Dermis blood vessel endothelial cell (primary cell): ENCODE measurements at places on chromosomes 5 and 9.

- no peak for DNase-seq
These were observed 97.1 kb downstream of the NRG2 start for GRCh38 chr5:139946006-139946405.

- no peak for DNase-seq
These were observed 20.2 kb downstream of the TEK start for GRCh38 chr9:27129221-27129620.

DNA sequence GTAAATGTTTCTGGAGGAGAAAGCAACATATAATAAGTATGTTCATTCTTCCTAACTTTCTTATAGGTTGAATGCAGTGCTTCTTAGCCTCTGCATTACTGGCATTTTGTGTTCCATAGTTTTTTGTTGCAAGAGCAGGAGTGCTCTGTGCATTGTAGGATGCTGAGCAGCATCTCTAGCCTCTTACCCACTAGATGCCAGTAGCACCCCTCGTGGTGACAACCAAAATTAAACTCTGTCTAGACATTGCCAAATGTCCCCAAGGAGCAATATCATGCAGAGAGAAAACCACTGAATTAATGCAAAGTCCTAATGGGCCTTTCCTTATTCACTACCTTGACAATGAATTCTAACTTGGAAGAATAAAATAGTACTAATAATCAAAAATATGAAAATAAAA, 147.0 kb downstream of the GLIS3 start:
- DNase-seq: no peak

- DNase-seq: no peak
These were observed 44.4 kb upstream of the APC start for GRCh38 chr5:112693301-112693700.

DNA sequence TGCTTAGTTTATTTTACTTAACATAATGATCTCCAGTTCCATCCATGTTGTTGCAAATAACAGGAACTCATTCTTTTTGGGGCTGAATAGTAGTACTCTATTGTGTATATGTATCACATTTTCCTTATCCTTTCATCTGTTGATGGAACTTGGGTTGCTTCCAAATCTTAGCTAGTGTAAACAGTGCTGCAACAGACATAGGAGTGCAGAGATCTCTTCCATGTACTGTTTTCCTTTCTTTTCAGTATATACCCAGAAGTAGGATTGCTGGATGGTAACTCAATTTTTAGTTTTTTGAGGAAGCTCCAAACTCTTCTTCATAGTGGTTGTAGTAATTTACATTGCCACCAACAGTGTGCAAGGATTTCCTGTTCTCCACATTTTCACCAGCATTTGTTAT, 138.8 kb upstream of the POC5 start:
- no peak for DNase-seq

GRCh38 chr5:169789417-169789940, 152.4 kb downstream of the DOCK2 start:
- no peak for DNase-seq

GRCh38 chr5:43371821-43372220, 40.4 kb downstream of the CCL28 start:
- DNase-seq: no peak

- no peak for DNase-seq
These were observed 161.9 kb downstream of the ZSWIM6 start for GRCh38 chr5:61493973-61494372.

- DNase-seq: peak; percentile 18
These were observed 19.8 kb downstream of the BARHL1 start for GRCh38 chr9:132602207-132602606.

GRCh38 chr9:69172895-69173294, 1.2 kb upstream of the TJP2 start:
- DNase-seq: peak; percentile 44

- no peak for DNase-seq
These were observed 233.3 kb downstream of the GAS1 start for GRCh38 chr9:86713970-86714369.

GRCh38 chr9:133090752-133091385, 29.1 kb downstream of the CEL start:
- DNase-seq: no peak

DNA sequence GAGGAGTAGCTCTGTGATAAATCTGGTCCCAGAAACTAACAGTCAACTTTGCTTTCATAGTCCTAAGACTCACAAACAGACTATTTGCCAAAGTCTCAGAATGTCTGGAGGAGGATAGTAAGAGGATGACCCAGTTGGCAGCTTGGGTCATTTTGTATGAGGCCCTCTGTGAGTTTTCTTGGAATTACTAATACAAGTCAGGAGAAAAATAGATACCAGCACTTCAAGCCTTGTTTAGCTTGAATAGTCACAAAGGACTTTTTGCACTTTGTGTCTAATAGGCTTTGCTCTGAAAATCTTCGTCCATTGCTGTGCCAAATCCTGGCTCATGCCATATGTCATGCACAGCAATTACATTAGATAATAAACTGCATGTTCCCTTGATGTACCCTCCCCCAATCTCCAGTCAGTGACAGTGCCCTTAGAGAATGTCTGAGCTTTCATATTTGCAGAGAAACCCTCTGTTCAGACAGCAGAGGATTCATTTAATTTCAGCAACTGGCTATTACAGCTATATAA, 612.8 kb downstream of the CSNK1G3 start:
- DNase-seq: no peak

DNA sequence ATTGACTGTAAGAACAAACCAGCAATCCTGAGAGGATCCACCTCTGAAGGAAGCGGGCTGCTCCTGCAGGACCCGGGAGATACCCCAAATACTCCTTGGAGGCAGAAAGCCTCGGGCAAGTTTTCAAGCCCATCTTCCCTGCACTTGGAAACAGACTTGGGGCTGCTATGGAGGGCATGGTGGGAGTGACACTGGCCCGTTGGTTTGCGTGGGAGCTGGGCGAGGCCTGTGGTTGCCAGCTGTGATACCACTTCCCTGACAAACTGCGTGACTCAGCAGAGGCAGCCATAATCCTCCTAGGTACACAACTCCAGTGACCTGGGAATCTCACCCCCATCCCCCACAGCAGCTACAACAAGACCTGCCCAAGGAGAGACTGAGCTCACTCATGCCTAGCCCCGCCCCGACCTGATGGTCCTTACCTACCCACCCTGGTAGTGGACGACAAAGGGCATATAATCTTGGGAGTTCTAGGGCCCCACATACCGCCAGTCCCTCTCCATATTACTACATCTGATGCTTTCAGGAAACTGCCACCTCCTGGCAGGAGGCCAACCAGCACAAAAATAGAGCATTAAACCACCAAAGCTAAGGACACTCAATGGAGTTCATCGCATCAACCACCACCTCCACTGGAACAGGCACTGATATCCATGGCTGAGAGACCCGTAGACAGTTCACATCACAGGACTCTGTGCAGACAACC, 38.1 kb upstream of the VLDLR start:
- no peak for DNase-seq

GRCh38 chr5:32446630-32447029, 2.1 kb upstream of the ZFR start:
- DNase-seq: no peak

DNA sequence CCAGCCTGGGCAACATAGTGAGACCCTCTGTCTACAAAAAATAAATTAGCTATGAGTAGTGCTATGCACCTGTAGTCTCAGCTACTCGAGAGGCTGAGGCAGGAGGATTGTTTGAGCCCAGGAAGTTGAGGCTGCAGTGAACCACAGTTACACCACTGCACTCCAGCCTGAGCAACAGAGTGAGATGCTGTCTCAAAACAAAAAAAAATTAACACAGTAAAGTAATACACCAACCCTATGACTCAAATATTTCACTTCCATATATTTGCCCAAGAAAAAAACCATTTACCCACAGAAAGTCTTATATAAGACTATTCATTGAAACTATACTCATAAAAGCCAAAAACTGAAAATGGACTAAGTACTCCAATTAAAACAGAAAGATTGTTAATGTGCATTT, 16.2 kb downstream of the SMIM23 start:
- DNase-seq: no peak

DNA sequence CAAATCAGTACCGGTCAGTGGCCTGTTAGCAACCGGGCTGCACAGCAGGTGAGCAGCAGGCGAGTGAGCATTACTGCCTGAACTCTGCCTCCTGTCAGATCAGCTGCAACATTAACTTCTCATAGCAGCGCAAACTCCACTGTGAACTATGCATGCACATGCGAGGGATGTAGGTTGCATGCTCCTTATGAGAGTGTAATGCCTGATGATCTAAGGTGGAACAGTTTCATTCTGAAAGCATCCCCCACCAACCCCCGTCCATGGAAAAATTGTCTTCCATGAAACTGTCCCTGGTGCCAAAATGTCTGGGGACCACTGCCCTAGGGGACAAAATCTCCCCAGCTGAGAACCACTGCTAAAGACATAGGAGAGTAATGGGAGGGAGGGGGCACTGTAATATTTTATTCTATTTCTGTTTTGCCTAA, 51.1 kb downstream of the P4HA2 start:
- no peak for DNase-seq

DNA sequence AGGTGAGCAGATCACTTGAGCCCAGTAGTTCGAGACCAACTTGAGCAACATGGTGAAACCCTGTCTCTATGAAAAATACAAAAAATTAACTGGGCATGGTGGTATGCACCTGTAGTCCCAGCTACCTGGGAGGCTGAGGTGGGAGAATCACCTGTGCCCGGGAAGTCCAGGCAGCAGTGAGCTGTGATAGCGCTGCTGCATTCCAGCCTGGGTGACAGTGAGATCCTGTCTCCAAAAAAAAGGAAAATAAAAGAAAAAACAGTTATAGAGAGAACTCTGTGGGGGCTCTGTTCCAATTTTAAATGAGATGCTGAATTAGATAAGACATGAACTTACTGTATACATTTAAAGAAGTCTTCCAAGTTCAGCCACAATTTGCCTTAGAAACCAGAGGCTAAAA, 44.2 kb downstream of the SLC38A9 start:
- DNase-seq: no peak
